Right renal pelvis (tissue), 4 donors: ENCODE measurements at places on chromosomes 5 and 9. TPM values are rescaled to one million over a fixed set of nuclear protein-coding genes. Genes with fewer than 3 reads are reported as not detected.

GRCh38 chr9:34318163-34318790, 10.8 kb downstream of the KIF24 start:
- no peak for DNase-seq

- no peak for DNase-seq
These were observed 12.6 kb upstream of the IL12B start for GRCh38 chr5:159342840-159343239.

- no peak for DNase-seq
These were observed 1.3 kb downstream of the PCDHGC4 start for GRCh38 chr5:141486091-141486490.

DNA sequence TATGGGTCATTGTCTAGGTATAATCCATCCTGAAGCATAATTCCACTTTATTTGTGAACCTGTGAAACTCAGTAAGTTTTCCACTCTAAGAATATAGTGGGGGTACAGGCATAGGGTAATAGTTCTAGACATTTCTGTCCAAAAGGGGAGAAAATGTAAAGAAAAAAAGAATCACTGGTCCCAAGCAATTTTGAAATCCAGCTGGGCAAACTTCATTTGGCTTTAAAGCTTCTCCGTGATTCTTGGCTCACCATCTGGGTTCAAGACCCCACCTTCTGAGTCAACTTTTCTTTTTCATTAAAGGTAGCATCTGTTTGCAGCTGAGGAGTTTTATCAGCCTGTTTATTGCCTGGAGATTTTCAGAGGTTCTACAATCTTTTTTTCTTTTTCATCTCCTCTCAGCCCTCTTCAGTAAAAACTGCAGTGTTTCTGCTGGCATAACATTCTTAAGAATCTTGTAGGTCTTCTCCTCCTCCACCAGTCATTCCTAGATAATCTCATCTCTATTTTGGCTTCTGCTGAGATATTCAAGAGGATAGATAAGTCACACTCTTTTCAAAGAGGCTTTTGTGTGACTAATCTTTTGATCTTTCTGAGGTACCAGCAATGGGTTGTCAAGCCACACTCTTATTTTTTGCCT, 126.1 kb upstream of the PITX1 start:
- no peak for DNase-seq

- no peak for DNase-seq
These were observed 52.0 kb upstream of the SNCAIP start for GRCh38 chr5:122259995-122260394.

Gene ADAMTS6
- polyA plus RNA-seq: 2.4 TPM
